ENCODE measurements at places on chromosomes 12 and 14.

- no peak for DNase-seq
These were observed 8.5 kb upstream of the KRT75 start for GRCh38 chr12:52442600-52443061.

DNA sequence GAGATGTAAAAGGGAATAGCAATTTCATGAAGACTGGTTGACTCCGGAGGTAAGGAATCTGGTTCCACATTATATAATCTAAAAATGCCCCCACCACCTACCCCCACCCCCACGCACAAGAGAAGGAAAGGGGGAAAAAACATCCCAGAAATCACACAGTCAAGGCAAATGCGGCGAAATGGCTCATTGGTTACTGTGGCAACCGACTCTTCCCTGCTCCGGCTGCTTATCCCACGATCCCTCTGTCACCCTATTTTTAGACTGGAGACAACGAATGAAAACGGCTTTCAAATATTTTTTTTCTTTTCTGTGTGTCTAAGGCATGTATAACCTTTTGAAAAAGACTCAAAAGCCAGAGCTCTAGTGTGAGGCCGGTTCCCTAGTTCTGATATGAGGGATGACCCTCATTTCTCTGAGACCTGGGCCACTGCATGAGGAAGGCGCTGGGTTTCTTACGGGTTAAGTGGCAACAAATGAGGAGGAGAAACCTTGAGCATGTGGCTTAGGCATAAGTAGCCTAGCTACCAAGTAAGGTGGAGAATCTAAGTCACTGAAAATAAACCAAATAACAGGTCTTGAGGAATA is 148.3 kb upstream of the GRIN2B start:
- no peak for DNase-seq

DNA sequence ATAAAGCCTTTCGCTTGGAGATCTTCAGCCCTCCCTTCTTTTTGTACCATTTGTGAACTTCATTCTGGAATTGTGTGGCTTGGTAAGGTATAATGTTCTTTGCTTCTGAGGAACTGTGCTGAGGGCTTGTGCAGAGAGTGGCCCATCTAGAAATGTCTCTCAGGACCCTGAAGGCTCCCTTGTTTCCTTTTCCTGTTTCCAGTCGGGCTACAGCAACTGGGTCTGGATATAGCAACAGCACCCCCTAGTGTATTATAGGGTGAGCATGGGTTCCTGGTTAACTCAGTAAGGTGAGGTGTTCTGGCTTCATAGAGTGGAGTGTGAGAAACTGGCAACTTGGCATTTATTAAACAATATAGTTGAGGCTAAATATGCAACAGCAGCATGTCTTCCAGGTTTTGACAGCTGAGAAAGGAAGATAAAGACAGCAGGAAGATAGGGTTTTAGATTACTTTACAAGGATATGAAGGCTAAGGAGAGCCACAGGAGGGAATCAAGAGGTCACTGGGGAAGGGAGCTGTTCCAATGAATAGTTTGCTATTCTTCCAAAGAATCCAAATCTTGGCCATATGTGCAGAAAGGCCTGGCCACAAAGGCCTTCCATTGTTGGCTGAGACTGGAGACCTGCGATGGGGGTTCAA is 49.1 kb upstream of the RNU6-8 start:
- DNase-seq: peak; percentile 64

GRCh38 chr12:51847643-51848325 is 734 bp downstream of the FIGNL2 start:
- peak; percentile 56 for DNase-seq

- no peak for DNase-seq
These were observed 1.0 kb upstream of the GPD1 start for GRCh38 chr12:50102646-50103309.

GRCh38 chr12:104219908-104220404 is 4.4 kb downstream of the TXNRD1 start:
- DNase-seq: peak; percentile 87

DNA sequence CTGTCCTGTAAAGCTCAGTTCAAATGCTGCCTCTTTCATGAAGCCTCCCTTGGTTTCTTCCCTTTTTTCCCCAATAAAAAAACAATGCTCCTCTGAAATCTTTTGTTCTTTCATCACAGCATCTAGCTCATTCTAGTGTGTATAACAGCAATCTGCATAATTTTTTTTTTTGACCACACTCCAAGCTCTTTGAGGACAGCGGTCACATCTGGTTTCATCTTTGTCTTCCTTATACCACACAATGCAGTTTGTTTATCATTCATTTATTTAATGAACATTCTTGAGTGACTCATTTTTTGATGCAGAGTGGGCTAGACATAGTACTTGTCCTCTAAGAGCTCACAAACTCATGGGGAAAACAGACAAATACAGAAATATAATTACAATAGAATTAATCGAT is 7.3 kb downstream of the GNG2 start:
- DNase-seq: no peak

GRCh38 chr12:120721866-120722265 is 3.8 kb upstream of the ACADS start:
- no peak for DNase-seq

GRCh38 chr14:102039157-102039556 is 47.7 kb downstream of the HSP90AA1 start:
- no peak for DNase-seq

GRCh38 chr12:24615967-24616411 is 332.9 kb downstream of the BCAT1 start:
- DNase-seq: no peak

GRCh38 chr14:20417250-20418186 is 4.2 kb upstream of the TEP1 start:
- peak; percentile 7 for DNase-seq

- no peak for DNase-seq
These were observed 19.1 kb downstream of the AMN start for GRCh38 chr14:102941419-102942011.

DNA sequence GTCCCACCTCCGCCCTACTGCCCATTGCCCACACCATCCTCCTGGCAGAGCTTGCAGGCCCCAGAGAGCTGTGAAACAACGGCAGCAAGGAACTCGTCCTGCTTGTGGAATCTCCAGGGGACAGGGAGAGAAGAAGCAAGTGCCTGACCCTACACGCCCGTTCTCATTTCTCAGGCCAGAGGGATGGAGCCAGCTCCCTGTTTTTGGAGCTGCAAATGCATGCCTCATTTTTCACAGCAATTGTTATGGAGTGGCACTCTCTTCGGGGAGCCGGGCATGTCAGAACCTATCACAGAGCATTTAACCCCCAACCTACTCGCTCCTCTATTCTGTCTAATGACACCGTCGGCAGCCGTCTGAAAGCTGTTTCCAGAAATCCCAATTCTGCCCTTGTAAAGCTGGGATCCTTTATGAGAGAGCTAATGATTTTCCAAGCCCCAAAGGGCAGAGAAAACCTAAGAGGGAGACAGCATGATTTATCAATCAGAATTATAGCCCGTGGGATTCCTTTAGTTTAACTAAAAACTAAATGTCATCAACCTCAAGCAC is 222.3 kb upstream of the NOS1 start:
- no peak for DNase-seq
